ENCODE measurements at places on chromosomes 1 and 21.

GRCh38 chr1:60255565-60255964 is 182.0 kb upstream of the C1orf87 start:
- no peak for DNase-seq

DNA sequence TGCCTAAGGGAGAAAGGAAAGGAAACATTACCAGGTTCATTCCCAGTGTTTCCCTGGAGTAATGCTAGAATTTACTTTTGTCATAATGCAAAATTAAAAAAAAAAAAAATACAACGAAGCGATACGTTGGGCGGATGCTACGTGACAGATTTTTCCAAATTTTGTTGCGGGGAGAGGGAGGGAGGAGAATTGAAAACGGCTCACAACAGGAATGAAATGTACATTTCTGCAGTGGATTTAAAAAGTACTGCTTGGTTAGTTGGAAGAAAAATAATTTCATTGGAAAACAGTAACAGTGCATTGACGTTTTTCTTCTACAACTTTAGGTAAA is 157.5 kb downstream of the RUNX1 start:
- DNase-seq = no peak

GRCh38 chr1:211320980-211321379 is 5.7 kb upstream of the TRAF5 start:
- DNase-seq = peak; percentile 14

DNA sequence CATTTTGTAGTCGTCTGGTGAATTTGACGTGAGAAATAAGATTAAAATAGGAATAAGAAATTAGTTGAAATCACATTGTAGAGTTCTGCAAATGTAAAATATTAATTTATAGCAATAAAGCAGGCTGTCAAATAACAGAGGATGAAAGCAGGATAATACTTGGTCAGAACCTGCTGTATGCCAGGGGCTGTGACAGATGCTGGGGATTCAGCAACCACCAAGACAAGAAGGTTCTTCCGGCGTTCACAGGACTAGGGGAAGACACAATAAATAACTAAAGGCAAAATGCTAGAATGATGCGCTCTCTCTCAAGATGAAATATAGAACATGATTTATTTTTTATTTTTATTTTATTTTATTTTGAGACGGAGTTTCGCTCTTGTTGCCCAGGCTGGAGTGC is 6.8 kb upstream of the PARK7 start:
- peak; percentile 12 for DNase-seq

DNA sequence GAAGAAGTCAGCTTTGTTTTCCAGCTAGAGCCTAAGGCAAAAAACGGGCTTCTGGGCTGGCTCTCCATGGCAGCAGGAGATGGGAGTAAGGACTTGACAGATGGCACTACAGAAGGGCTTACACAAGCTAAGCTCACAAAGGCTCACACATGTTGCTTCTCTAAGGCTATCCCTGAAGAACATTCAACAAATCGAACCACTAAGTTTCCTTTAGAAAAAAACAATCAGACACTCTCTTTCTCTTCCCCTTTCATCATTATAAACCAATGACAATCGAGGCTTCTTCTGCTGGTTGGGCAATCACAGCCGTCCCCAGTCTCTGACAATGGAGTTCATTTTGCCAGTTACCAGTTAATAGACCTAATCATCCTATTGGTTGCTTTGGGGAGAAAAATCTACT is 40.5 kb downstream of the TRIT1 start:
- DNase-seq = no peak

DNA sequence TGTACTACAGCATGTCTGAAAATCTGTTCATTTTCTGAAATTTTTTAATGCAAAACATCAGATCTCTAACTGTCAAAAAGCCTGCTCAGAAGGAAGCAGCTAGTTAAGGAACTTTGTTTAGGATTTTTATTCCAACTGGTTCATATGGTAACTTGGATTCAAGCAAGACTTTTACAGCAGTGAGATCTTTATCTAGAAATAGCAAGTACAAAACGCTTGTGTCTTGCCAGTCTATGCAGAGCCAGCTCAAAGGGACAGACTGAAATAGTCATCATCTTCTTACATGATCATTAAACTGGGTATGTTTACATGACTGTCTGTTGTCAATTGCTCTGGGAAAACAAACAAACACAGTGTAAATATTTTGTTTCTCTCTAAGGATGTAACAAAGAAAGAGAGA is 37.6 kb downstream of the DDAH1 start:
- DNase-seq = no peak

DNA sequence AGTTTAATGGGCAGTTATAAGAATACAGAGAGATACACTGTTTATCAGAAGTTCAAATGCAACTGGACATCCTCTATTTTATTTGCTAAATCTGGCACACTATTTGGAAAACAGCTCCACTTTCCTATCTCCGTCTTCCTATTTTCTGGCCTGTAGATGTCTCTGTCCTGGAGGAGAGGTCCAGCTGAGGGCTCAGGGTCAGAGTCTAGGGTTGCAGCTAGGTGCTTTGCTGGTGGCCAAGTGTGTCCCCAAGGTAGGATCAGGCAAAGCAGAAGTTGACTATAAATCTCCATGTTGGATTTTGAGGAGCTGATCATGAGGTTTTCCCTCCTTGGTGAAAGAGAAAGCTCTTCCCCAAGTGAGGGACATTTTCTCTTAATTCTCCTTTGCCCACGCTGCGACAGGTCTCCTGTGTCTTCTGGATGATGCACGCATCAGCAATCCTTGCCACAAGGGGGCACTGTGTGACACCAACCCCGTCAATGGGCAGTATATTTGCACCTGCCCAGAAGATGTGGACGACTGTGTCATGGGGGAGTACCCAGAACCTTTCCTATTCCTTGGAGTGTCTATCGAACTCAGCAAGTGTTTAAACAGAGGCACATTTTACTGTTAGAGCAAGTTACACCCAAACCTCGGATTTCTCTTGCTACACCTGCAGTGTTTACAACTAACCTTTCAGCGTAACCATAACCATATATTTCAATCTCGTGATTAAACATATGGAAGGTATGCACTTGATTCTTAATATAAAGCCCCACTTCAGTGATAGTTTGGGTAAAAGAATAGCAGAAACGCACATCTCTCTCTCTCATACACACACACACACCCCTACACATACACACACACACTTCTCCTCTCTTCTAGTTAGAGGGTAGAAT is 10.2 kb downstream of the ADAM30 start:
- peak; percentile 61 for DNase-seq

DNA sequence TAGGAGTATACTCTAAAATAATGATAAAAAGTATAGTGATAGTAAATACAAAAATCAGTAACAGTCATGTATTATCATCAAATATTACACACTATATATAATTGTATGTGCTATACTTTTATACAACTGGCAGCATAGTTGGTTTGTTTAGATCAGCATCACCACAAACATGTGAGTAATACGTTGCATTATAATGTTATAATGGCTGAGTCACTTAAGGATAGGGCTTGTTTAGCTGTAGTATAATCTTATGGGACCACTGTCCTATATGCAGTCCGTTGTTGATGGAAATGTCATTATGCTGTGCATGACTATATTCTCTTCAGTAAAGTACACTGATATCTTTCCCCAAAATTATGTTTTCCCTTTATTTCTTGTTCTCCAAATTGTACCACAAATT is 92.8 kb downstream of the LYPLAL1 start:
- no peak for DNase-seq

- no peak for DNase-seq
Observed at GRCh38 chr1:237042526-237042891, 525 bp downstream of the RYR2 start.

- peak; percentile 21 for DNase-seq
Observed at GRCh38 chr1:63773815-63774616, at the start of gene ROR1. TSS of gene ROR1 (plus strand) at chr1:63774017.

- DNase-seq = no peak
Observed at GRCh38 chr1:223492044-223492443, 98.8 kb downstream of the CCDC185 start.

- DNase-seq = no peak
Observed at GRCh38 chr1:2563205-2563604, 7.0 kb downstream of the TNFRSF14 start.

DNA sequence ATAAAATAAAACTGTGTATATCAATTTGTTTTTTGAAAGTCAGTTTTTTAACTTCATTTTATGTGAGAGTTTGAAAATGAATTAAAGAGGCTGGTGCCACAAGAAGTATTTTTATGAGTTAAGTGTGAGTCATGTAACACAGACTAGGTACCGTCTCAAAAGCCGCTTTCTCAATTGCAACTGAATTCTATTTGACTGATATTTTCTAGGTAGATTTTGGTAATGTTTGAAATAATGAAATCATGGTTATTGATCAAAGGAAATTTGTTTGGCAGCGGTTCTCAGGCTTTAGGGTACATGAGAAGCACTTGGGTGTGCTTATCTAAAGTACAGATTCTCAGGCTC is 4.6 kb downstream of the SNX27 start:
- no peak for DNase-seq

DNA sequence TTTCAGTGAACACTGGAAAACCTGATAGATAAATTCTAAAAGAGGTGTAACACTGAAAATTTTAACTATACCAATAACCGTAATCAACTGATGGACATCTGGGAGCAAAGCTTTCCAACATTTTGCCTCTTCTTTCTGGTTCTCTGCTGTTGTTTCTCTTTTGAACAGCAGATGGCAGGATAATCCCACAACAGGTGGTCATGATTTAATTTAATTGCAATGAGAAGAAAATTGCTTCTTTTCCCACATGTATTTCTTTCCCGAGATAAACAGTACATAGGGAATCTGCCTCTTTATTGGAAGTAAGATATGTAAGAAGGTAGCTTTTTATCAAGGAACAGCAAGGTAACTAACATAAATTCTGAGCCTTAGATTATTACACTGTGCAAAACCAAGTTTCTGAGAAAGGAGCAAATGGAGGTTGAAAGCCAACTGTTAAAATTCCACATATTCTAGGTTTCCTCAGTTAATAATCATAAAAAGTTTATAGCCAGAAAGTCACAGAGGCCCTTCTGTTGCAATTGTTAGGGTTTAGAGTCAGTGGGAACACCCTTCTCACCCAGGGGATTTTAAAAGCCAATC is 72.9 kb downstream of the RPS6KA1 start:
- peak; percentile 74 for DNase-seq

GRCh38 chr1:59730759-59731478 is 83.8 kb upstream of the HOOK1 start:
- DNase-seq = peak; percentile 83

DNA sequence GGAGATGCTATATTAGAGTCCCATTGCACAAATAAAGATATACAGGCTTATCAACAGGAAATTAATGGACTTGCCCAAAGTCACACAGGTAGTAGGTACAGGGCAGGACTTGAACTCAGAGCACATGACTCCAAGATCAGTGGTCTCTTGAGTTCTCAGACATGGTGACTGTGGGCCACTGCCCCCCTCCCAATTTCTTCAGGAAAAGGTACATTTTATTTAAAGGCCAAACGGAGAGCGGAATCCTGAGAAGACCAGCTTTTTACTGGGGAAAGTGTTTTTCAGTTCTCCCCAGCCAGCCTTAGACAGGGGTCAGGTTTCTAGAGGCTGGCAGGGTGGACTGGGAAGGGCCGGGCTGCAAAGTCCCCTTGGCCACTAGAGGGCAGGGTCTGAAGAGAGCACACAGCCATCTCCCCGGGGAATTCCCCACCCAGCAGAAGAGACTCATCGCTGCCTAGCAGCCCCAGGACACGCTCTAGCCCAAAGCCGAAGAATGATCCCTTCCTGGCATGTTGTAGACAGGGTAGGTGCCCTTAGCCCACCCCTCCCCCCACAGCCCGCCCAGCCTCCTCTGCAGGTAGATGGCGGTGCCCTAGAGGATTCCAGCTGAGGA is 29.7 kb downstream of the ACP6 start:
- peak; percentile 78 for DNase-seq

DNA sequence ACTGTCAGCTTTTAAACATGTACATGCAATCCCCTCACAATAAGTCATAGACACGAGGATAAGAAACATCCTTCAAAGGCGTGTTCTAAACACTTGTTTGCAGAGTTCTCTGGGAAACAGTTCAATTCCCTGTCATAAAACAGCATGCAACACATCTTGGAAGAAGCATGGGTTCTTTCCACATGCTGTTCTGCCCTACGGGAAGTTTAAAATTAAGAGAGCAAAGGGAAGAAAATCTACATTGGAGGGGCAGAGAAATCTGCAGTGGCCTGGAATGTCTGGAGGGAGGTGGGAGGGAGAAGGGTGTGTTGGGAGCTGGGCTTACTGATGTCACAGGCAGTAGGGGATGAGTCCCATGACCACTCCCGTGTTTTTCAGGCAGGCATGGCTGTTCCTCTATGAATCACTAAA is 98.3 kb upstream of the SLC2A1 start:
- DNase-seq = no peak

GRCh38 chr1:155645648-155646047 is 35.6 kb downstream of the MSTO1 start:
- DNase-seq = peak; percentile 16

DNA sequence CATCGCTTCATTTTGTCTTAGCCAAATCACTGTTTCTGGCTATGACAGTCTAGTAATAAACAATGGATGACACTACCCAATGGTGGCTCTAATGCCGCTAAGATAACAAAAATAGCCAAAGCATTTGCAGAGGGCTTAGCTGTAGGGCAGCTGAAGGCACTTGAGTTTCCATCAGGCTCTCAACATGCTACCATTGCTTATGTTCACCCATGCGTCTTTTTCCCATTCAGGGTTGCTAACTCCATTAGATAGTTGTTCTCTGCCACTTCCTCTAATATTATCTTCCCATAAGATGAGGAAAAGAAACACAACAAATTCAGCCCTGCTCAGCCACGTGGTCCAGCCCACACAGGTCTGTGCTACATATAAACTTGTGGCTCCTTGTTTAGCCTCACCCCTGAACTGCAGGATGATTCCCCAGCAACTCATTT is 159.6 kb downstream of the TOMM20 start:
- no peak for DNase-seq

DNA sequence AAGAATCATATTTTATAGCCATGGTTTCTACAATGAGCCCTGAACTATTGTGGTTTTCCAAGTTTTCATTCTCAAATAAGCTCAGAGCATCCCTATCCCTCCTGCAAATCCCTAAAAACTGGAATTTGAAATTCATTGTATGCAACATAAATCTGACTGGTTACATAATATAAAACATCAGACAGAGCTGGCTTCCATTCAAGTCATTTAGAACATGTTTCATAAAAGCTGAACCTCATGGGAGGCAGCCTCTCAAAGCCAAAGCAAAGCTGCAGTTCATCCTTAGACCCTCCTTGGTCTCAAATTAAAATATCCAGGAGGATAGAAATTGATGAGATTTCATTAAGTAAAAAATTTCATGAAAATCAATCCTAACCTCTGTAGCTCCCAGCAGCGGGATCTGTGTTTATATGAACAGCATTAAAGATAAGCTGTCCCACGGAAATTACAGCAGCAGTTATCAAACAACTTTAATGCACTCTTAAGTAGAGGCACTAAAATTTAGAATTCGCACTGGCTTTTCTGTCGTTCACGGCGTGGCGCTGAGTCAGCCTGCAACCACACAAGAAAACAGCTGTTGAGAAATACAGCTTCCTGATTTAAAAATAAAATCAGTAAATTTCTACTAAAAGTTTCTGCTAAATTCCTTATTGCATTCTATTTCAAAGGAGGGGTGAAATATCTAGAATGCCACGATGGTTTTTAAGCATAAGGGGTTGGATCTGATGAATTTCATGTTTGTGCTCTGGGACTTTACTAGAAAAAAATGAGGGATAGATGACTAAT is 99.9 kb upstream of the TIAM1 start:
- peak; percentile 19 for DNase-seq

- DNase-seq = no peak
Observed at GRCh38 chr21:36718951-36719501, 20.1 kb downstream of the SIM2 start.
